ENCODE measurements at places on chromosomes 6 and 20. TPM values are rescaled to one million over a fixed set of nuclear protein-coding genes. Genes with fewer than 3 reads are reported as not detected.

- DNase-seq = no peak
These were observed 7.8 kb downstream of the ABHD12 start for GRCh38 chr20:25382704-25383370.

The ZNF311 gene
- not detected for total RNA-seq

The ZNF343 gene
- 0.64 TPM for total RNA-seq

GRCh38 chr6:34239500-34239825, 2.8 kb downstream of the HMGA1 start:
- DNase-seq = no peak

DNA sequence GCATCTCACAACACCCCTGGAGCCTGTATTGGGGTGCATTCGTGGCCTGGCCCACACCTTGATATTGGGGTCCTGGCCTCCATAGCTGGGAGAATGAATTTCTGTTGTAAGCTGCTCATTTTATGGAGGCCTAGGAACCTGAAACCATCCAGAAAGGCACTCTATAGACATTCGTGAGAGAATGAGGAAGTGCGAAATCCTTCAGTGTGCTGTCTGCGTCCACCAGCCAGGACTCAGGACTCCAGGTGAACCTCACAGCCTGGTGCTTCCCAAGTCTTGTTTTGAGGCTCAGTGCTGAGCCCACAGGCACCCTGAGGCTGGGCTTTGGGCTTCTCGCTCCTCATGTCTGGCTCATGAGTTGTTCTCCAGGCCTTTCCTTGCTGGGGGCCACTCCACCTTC, 11.9 kb upstream of the RBBP8NL start:
- no peak for DNase-seq

All from ascending aorta (tissue), 2 donors.